ENCODE measurements at places on chromosomes 5 and 9.

DNA sequence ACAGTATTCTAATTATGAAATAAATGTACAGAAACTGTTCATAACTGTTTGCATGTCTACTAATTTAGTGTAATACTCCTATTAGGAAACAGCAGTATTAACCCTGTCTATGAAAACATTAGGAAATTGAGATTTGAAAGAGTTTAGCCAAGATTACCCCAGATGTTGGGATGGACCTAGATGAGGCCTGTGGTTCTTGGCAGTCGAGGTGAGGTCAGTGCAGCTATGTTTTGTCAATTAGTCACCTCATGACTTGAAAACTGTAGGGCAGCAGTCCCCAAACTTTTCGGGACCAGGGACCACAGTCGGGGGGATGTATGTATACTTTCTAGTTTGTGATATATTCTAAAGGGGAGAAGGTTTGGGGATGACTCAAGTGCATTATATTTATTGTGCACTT, 4.7 kb downstream of the LNPEP start:
- DNase-seq: no peak

- no peak for DNase-seq
Measured at GRCh38 chr5:74393943-74394342, 246.6 kb downstream of the ENC1 start.

DNA sequence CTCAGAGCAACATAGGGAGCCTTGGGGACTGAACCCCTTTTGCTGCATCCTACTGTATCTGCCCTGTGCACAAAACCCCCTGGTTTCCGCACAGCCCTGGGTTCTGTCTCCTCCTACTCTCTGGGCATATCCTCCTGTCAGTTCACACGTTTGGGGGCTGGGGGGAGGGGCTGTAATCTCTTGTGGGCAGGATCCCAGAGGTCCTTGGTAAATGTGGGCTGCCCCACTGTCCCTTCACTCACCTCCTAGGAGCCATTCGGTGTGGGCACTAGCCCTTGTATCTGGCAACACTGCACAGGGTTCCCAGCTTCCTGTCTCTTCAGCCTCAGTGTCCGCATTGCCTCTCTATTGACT, 271.8 kb upstream of the DMAC1 start:
- no peak for DNase-seq

GRCh38 chr5:3004361-3005080, 253.0 kb upstream of the IRX2 start:
- DNase-seq: no peak

DNA sequence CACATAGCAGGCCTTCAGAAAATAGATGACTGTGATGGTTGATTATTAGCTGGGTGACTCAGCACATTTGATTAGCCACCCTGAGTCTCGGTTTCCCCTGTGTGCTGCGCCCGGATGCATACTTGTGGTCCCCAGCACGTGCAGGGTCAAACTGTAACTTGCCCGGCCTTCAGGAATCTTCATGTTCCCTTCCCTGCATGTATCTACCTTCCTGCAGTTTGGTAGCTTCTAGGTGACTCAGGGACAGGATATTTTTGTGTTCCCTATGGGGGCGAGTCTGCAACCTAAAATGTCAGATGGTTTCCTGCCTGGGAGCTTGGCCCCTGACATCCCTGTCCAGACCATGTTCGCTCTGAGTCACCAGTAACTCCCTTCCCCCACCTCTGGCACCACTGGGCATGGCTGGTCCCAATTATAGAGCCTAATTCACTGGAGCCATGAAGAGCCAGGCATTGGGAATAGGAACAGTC, 13.2 kb downstream of the PTGS1 start:
- DNase-seq: no peak

GRCh38 chr5:80967500-80968181, 7.5 kb downstream of the RASGRF2 start:
- DNase-seq: no peak

DNA sequence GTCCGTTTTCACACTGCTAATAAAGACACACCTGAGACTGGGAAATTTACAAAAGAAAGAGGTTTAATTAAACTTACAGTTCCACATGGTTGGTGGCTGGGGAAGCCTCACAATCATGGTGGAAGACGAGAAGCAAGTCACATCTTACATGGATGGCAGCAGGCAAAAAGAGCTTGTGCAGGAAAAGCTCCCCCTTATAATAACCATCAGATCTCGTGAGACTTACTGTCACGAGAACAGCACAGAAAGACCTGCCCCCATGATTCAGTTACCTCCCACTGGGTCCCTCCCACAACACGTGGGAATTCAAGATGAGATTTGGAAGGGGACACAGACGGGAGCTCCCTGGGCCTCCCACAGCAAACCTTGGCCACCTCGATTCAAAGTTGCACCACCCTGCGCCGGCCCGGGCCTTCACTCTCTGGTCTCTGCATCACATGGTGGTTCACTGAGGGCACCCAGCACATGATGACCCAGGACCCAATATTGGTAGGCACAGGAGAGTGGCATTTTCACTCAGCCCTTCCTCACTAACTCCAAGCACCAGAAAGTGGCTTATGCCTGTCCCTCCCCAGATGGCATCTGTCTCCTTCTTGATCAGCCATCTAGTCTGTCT, 21.0 kb upstream of the TDRD7 start:
- no peak for DNase-seq

DNA sequence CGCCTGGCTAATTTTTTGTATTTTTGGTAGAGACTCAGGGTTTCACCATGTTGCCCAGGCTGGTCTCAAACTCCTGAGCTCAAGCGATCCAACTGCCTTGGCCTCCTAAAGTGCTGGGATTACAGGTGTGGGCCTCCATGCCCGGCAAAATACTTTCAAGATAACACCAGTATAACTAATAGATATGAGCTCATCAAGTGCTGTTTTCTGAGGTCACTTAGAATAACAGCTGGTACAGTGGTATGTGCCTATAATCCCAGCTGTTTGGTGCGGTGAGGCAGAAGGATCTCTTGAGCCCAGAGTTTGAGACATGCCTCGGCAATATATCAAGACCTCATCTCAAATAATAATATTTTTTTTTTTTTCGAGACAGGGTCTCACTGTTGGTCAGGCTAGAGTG, 30.5 kb upstream of the CREBRF start:
- no peak for DNase-seq

DNA sequence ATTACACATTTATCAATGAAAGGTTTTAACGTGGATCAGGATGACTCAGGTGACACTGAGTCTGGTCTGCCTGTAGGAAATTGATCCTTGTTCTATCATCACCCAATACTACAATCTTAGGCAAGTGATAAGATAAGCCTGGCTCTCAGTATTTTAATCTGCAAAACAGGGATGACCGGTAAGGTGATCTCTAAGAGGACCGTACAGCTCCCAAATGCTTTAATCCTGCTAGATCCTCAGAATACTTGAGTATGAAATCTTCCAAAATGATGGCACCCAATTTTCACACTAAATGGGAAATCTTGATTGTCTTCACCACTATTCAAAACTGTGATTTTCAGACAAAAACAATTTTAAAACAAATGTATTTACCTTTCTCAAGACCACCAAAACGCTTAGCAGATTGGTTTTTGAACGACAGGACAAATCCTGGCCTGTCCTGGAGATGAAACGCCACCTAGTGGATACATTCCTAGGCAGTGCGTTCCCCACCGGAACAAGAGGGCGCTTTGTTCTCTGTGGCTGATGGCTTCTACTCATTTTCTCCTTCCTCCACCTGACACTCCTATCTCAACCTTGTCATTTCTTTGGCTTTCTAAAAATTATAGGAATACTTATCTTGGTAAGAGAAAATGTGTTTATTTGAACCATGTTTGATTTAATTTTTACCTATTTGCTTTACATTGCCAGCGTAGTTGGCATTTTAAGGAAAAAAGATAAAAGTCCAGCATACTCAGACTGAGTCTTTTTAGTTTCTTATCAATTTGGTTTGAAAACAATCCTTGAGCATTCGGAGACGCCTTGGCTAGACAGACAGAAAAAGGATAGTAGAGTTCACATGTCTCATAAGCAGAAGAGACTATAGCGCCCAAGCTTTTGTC, 41.2 kb upstream of the VCAN start:
- DNase-seq: peak; percentile 67

DNA sequence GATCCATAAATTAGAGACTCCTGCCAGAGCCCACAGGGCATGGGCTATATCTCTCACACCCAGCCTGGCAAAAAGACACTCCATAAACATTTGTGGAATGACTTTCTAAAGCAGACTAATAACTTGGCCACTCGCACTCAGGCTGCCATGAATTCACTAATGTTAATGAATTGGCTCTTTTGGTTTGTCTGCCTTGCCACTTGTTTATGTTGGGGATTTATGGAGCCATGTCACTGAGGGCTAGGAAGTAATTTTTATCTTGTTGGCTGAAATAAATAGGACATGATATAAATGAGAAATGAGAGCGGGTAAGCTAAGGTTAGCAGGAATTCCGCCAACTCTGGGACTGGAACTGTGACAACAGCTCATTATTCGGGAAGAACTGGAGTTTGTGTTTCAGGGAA, 55.2 kb downstream of the DROSHA start:
- DNase-seq: no peak

DNA sequence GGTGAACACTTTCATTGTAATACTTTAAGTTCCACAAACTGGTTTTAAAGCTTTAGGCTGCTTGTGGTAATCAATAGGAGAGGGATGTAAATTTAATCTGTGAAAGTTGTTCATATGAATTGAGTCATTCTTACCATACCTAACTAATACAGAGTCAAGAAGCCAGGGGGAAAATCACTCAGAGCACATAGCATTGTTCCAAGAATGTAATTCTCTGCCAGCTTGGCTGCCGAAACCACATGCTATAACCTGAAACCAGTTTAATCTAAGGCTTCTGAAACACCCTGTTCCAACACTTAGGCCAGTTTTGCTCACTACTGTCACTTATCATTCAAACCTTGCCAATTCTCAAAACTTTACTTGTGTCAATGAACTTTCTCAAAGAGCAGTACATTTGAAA, 528.8 kb upstream of the GRAMD2B start:
- no peak for DNase-seq

- no peak for DNase-seq
Measured at GRCh38 chr5:32123058-32123805, 50.9 kb downstream of the GOLPH3 start.

GRCh38 chr9:94783102-94783682, 56.7 kb downstream of the AOPEP start:
- peak; percentile 56 for DNase-seq

GRCh38 chr9:76921165-76921564, 15.3 kb upstream of the PRUNE2 start:
- DNase-seq: no peak

- DNase-seq: no peak
Measured at GRCh38 chr5:74613283-74613682, 27.2 kb downstream of the ENC1 start.

DNA sequence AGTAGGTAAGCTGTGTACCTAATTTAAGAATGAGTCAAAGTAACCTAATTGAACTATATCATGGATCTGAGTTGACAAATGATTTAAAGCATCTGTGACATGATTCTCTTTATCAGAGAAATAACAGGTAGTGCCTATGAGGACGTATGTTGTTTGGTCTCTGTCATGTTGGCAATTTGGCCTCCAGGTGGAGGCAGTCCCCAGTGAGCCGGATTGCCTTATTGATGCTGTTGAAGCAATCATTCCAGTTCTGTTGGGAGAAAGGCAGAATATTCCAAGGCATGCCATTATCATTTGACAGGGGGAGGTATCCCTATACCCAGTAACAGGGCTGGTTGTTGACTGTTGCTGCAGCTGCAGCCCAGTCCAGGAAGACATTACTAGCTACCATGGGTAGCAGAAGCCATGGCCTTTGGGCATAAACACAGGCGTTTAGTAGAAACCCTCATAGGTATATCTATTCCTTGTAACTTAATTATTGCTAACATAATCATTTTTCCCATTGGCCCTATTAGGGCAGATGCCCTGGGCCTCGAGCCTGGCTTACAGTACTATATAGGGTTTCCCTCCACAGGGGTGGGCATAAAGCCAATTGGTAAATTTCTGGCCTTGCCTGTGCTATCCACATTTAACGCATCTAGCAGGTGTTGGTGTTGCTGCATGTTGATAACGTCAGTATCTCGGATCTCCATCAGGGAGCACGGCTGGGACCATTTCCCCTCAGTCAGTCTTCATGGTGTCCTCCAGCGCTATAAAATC, 12.2 kb upstream of the SLC22A4 start:
- DNase-seq: no peak

DNA sequence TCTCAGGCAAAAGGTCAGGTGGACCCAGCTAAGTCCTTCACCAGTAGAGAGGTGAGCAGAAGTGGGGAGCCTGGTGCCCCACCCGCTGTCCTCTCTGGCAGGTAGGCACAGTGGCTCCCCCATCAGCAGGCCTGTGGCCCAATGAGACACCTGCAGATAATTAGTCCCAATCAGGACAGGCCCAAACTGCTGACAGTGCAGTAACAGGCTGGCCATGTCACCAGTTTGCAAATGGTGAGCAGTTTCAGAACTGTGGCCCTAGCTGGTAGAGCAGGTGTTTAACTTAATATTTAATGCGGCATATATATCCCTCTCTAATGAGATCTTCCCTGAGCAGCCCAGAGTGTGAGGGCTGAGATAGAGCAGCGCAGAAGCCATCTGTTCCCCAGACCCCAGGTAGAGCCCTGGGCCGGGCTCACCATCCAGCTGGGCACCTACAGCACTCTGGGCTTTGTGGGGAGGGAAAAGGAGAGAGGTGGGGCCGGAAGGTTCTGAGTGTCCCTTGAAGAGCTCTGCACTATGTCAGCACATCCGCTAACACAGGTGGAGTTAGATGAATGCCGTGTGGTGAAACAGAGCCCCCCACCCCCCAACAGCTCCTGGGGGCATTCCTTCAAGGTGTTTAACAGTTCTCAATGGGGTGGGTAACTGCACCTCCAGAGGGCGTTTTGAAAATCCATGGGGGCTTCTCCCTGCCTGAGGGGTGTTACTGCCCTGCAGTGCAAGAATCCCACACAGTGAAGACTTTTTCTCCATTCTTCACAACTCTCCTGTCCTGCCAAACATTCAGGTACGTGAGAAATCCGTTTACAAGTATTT, 120.5 kb downstream of the PAX5 start:
- DNase-seq: no peak

DNA sequence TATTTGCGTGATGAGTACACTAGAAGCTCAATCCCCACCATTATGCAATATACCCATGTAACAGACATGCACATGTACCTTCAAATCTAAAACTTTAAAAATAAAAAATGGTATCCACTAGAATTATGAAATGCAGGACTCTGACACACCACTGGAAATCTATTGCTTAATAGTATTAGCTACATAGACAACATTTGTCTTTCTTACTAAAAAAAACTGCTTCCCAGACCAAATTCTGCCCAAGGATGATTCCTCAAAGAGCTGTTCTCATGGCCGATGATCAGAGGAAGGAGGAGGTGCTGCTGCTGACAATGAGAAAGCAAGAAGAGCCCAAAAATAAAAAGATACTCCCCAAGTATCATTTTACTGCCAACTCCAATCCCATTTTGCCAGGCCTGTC, 67.2 kb downstream of the TTC39B start:
- no peak for DNase-seq

DNA sequence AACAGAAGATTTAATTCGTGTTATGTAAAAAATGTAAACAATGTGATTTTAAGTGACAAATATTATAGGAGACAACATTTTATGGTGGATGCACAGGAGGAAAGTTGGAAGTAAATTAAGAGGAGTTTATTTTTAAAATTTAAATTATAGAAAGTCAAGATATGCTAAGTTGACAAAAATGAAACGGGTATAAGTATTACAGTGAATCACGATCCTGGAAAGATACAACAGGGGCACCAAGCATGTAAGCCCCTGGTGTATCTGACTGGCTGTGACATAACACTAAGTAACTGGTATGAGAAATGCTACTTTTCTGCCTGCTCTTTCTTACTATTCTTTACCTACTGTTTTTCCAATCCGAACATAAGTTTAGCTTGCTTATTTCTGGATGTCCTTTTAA, 419.8 kb upstream of the CHD1 start:
- no peak for DNase-seq

Measured in stimulated activated CD8-positive, alpha-beta memory T cell treated with anti-CD3 and anti-CD28 coated beads, Interleukin-4, amount 100 ng/mL, for 48 hours (primary cell).